Testis (tissue), 5 donors: ENCODE measurements at places on chromosomes 1 and 21.

DNA sequence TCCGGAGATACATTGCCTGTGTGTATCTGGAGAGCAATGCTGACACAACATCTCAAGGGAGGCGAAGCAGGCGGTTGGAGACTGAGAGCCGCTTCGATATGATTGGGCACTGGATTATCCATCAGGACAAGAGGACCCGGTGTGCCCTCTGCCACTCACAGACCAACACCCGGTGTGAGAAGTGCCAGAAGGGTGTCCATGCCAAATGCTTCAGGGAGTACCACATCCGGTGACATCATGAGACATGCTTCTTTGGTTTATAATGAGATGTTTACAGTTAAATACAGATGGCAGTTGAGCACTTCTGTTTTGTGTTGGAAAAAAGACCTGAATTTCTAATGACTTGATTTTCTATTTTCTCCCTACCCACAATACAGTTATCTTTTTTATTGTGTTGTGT, 12.1 kb downstream of the PGBD2 start:
- no peak overlapping the region for H3K4me3 ChIP-seq
- no peaks in the 10 kb centered on the region for H3K27me3 ChIP-seq
- H3K27ac ChIP-seq, result no peak overlapping the region
- H3K36me3 ChIP-seq, result peaks cover 4% of the 10 kb centered on the region

GRCh38 chr1:230414694-230415093, 11.4 kb downstream of the PGBD5 start:
- no peak for DNase-seq
- peaks cover 3% of the 10 kb centered on the region for H3K4me1 ChIP-seq
- no peak overlapping the region for H3K27ac ChIP-seq
- no peaks in the 10 kb centered on the region for H3K36me3 ChIP-seq
- no peaks in the 10 kb centered on the region for H3K27me3 ChIP-seq

DNA sequence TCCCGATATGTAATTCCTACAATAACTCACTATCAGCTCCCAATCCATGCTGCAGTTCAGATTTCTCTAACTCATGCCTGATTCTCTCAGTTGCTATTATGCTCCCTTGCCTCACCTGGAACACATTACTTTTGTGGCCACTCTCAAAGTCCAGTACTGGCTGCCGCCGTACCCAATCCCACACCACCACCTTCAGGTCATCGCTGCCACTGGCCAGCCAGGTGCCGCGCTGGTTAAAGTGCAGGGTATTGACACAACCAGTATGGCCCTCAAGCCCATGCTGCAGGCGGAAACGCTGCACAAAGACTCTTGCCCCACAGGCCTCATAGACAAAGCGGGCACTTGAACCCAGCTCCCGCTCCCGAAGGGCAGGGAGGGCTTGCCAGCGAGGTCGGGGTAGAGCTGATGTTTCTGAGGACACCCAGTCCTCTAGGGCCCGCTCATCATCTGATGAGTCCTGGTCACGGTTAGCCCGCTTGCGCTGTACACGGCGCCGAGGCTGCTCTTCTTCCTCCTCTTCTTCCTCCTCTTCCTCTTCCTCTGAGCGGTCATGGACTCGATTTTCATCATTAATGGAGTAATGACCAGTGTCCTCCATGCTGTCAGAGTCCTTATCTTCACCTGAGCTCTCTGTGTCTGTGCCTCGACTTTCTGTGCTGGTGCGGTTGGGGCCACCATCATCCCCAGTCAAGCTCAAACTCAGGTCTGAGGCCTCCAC, 22.6 kb downstream of the DCAF8 start:
- DNase-seq, result no peak
- no peak overlapping the region for H3K27ac ChIP-seq
- H3K4me1 ChIP-seq, result no peaks in the 10 kb centered on the region
- no peaks in the 10 kb centered on the region for H3K27me3 ChIP-seq
- no peak overlapping the region for H3K4me3 ChIP-seq
- no peaks in the 10 kb centered on the region for H3K36me3 ChIP-seq

DNA sequence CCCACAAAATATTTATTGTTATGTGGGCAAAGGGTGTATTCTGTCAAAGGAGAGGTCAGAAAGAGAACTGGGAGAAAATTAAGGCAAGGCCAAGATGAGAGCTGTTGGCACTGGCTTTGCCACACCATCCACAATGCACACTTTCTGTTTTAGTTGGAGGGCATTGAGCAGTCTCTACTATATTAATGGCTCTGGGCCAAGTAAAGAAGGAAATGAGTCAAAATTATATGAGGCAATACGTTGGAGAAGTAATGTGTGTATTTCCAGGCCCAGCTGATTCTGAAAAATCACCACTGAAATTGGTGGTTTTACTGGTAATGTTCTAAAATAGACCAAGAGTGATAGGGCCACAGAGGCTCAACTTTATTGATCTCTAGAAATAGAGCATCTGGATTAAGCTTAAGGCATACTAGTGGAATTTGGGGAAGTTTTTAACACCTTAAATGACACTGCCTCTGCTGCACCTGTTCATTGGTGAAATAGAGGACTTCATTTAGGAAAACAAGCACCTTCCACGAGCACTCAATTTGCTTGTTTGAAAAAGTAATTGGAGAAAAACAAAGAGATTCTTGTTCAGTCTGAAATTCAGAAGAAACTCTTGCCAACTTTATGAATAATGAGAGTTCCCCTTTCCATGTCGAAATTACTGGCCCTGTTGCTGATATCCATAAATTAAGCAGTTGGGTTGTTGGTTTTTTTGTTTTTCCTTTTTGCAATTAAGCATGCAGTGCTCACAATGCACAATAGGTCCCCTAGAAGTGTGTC, 424.9 kb downstream of the ADGRL2 start:
- DNase-seq, result no peak
- H3K4me1 ChIP-seq, result no peaks in the 10 kb centered on the region
- no peaks in the 10 kb centered on the region for H3K36me3 ChIP-seq
